ENCODE measurements at places on chromosomes 3 and 15. TPM values are rescaled to one million over a fixed set of nuclear protein-coding genes. Genes with fewer than 3 reads are reported as not detected.

DNA sequence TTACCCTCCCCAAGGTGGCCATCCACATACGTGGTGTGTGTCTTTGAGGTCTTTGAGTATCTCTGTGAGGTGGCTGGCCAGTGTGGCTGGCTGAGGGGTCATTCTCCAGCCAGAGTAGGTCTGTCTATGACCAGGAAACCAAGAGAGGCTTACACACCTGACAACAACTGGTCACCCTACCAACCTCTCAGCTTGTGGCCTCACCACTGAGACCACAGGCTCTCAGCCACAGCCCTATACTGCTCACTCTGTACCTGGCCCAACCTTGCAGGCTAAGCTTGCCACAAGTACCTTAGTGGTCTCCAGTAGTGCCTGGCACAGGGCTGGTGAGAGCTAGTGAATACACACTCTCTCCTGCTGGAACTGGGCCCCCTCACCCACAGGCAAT is 5.1 kb downstream of the HEMK1 start:
- DNase-seq: no peak

DNA sequence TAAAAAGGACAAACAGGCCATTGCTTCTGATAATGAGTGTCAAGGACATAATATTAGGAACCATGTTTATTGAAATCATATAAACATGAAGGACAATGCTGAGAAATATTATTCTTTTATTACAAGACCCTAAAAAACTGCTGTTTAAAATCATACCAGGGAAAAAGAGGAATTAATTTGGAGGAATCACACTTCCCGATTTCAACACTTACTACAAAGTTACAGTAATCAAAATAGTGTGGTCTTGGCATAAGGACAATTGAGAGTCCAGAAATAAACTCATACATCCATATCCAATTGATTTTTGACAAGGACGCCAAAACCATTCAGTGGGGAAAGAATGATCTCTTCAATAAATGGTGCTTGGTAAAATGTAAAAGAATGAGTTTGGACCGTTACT is 13.0 kb downstream of the CYP1A1 start:
- no peak for DNase-seq

GRCh38 chr3:184381261-184382224 is 1.7 kb downstream of the CHRD start:
- DNase-seq: no peak

GRCh38 chr3:83968356-83968755 is 990.4 kb upstream of the CADM2 start:
- DNase-seq: no peak

GRCh38 chr15:67829647-67830504 is 4.6 kb downstream of the SKOR1 start:
- no peak for DNase-seq

DNA sequence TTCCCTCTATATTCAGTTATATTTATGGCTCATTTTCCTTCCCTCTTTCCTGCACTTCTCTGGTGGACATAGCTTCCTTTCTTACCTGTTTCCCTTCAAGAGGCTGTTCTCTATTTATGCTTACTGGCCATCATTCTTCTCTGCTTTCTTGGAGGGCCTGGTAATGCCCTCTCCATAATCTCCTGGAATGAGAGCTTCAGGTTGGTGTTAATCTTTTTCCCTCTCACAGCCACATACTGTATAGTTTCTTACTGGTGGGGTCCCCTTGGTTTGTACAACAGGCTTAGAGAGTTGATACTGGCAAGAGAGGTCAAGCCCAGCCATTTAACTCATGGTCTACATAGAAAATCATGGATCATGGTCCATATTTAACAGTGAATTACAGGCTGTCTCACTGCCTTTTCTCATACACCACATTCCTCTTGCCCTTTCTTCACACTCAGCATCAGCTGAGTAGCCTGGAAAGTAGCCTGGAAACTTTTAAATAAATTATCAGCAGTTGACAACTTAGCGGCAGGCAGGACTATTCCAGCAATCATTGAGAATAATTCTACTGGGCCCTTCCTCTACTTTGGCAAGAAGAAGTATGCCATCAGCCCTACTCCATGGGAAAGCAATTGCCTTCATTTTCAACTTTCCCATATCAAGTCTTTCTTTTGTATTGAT is 38.0 kb upstream of the DPH6 start:
- DNase-seq: no peak

DNA sequence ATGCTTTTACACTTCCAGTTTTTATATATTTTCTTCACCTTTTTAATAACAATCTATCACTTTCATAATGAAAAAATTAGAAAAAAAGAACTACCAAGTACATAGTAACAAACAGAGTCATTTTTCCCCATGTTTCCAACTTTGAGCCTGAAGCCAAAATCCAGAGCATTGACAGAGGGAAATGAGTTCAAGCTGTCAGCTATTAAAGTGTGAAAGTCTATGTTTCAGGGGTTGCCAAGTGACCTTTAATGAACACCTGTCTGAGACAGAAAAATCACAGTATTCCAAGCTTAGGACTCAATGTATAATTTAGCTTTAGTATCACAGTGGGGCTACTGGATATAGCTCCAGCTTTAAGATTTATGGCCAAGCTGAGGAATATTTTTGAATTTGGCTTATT is 128.3 kb upstream of the GADL1 start:
- no peak for DNase-seq

DNA sequence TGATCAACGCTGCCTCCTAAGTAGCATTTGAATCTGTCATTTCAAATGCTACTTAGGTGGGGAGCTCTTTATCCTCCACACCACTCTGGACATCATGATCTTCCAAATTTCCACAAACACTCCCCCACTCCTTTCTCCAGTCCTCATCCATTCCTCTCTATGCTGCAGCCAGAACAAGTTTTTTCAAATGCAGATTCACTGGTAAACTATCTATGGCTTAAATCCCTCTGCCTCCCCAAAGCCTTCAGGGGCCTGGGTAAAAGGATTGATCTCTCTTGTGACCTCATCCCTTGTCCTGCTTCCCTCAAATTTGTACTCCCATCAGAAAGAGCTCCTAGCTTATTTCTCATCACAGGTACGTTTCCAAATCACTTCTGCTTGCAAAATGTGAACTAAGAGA is 1.3 kb upstream of the AEN start:
- DNase-seq: no peak

DNA sequence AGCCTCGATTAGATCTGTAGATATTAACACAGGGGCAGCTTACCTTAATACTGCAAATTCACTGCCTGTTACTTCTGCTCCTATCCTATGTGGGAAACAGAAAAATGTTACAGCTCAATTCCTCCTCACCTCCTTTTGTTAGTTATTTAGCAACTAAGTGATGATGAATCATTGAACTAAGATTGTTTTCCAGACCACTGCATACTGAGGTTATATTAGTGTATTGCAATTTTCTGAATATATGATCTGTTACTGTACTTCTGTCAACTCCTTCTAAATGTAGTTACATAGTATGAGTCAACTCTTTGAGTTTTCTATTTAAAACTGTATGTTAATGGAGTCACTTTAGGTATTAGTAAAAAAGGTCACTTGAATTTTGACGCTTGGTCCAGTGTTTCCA is 331.5 kb upstream of the SLCO3A1 start:
- DNase-seq: no peak

GRCh38 chr3:174531262-174531982 is 327.7 kb upstream of the NAALADL2 start:
- no peak for DNase-seq

- DNase-seq: no peak
Observed at GRCh38 chr3:159029306-159030026, 227.6 kb downstream of the MFSD1 start.

DNA sequence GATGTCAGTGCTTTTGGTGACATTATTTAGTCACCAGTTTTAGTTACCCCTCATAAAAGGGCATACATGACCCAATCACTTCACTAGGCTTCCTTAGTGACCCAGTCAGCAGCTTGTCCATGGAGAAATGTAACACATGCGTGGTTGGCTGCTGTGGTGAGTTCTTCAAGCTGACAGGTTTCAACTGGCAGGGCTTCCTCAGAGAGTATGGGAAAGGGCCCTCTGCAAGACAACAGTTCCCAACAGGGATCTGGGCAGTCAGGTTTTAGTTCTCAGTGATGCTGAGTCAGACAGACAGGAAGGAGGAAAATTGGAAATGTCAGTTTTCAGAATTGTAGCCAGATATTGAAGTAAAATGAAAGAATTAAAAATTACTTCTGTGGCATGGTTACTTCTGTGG is 282.5 kb downstream of the TBL1XR1 start:
- DNase-seq: no peak

GRCh38 chr3:57949344-57949743 is 58.9 kb upstream of the FLNB start:
- DNase-seq: no peak

GRCh38 chr3:194326192-194326967 is 24.7 kb downstream of the CPN2 start:
- no peak for DNase-seq

The ZNF197 gene
- total RNA-seq: 18.0 TPM

The SYNM gene
- total RNA-seq: 319 TPM

The FBXO40 gene
- total RNA-seq: not detected

The CEP70 gene
- total RNA-seq: 84.0 TPM

The ZNF80 gene
- total RNA-seq: 0.16 TPM

The CCDC39 gene
- total RNA-seq: 0.33 TPM

The STIMATE gene
- 14.7 TPM for total RNA-seq

The DAPK2 gene
- total RNA-seq: 37.3 TPM
